ENCODE measurements at places on chromosomes 6 and 20. TPM values are rescaled to one million over a fixed set of nuclear protein-coding genes. Genes with fewer than 3 reads are reported as not detected.

Gene RNF144B
- total RNA-seq: 0.62 TPM

Gene HCK
- not detected for total RNA-seq

Gene SEMG1
- total RNA-seq: not detected

Gene FAM217A
- total RNA-seq: not detected

Gene PCMT1
- 272 TPM for total RNA-seq

Gene DEFB124
- not detected for total RNA-seq

Gene EYA2
- 1.6 TPM for total RNA-seq

Gene LKAAEAR1
- not detected for total RNA-seq

Gene TGM2
- total RNA-seq: 221 TPM

Gene RIMS4
- total RNA-seq: not detected

Gene ZNF831
- not detected for total RNA-seq

Gene DEFB132
- not detected for total RNA-seq

Gene ID4
- total RNA-seq: 15.8 TPM

Gene CST5
- not detected for total RNA-seq

Gene GNMT
- 0.25 TPM for total RNA-seq

Gene ZSCAN23
- 6.3 TPM for total RNA-seq

Measured in uterine smooth muscle cell (primary cell).